ENCODE measurements at places on chromosomes 4 and X. TPM values are rescaled to one million over a fixed set of nuclear protein-coding genes. Genes with fewer than 3 reads are reported as not detected.

Gene ADGRG4
- not detected for total RNA-seq

Gene MGARP
- 0.67 TPM for total RNA-seq

Gene VSIG1
- total RNA-seq: 0.47 TPM

Gene CD38
- 7.9 TPM for total RNA-seq

Gene CPZ
- total RNA-seq: 0.44 TPM

Gene GLRA2
- total RNA-seq: not detected

Gene FHDC1
- 0.33 TPM for total RNA-seq

Data from A549 treated with CpdA at 1 μM for 4 hours (cell line).